ENCODE measurements at places on chromosomes 3 and 15.
A peak's percentile ranks its signal among the peaks of the same experiment; 100 is the strongest.

DNA sequence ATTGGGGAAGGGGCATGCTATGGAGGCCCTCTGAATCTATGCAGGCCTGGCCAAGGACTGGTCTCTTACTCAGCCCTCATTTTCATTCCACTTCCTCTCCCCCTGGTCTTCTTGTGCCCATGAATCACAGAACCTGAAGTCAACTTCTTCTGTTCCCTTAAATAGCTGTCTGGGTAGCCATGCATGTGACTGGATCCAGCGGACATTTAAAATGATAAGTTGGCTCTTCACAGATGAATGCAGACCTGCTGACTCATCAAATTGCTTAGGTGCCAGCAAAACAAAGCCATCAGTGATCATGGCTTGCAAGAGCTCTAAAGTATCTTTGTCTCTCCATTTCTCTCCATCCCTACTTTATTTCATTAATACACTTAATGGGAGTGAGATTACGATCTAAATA is 90.1 kb upstream of the CADPS start:
- DNase-seq: no peak

- no peak for DNase-seq
Observed at GRCh38 chr3:95612611-95613010, 1201.8 kb upstream of the EPHA6 start.

- no peak for DNase-seq
Observed at GRCh38 chr3:181722156-181722555, 10.4 kb downstream of the SOX2 start.

DNA sequence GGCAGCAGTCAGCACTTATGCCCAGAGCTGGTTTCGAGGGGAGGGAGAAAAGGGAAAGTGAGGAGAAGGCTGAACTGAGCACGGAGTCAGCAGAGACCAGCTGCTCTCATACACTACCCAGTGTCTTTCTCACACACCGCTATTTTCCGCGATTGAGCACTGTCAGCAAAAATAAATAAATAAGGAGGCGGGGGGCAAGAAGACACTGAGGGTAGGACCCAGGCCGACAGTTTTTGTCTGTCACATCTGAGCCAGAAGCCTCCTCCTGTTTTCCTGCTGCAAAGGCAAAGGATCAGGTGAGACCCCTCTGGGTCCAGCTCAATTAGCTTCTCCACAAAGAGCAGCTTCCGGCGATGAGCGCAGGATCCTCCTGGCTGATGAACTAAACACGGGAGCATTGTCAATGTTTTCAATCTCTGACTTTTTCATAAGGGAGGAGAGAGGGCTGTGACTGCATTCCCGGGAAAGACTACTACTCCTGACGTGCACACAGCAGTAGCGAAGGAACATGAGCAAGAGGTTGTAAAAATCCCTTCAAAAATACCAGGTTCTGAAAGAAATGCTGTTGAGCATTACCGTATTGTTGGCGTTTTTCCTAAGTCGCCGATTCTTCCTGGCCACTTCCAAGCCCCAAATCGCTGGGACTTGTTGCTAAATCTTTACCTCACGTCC is 1.3 kb downstream of the FRMD5 start:
- peak; percentile 3 for DNase-seq

GRCh38 chr3:25033407-25034029 is 394.5 kb upstream of the RARB start:
- no peak for DNase-seq

- peak; percentile 92 for DNase-seq
Observed at GRCh38 chr3:134485075-134485717, 589 bp downstream of the ANAPC13 start.

DNA sequence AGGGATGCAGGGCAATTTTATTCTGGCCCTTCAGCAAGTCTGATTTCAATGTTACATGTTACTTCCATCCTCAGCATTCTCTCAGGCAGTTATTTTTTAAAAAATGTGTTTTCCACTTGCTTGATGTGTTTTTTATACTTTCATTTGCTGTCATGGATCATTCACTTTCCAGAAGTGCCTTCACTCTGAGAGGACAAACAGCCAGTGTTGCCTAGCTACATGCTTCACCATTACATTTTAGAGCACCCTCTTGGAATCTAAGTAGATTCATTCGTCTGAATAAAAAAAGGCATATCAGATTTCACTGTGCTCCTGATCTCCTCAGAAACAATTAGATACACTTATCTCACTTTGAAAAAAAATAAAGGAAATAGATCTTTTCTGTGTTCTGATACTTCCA is 93.6 kb upstream of the POU1F1 start:
- DNase-seq: no peak

GRCh38 chr3:195177422-195178123 is 93.4 kb downstream of the XXYLT1 start:
- no peak for DNase-seq

GRCh38 chr3:125240496-125240895 is 27.9 kb upstream of the SLC12A8 start:
- no peak for DNase-seq

DNA sequence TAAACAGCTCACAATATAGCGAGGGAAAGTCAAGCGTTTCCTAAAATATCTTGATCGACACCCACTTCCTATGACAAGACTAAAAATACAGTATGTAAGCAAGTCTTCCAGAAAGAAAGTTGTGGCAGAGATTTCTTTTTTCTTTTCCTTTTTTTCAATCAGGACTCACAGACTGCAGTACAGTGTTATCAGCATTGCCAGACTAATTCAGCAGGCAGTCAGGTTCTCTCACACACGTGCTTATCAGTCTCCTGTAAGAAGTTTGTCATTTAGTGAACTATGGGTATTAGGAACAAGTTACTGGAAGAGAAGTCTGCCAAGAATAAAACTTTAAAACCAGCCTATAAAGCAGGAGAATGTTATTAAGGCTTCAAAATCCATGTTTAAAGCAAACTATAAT is 32.8 kb upstream of the ZNF385D start:
- no peak for DNase-seq

- DNase-seq: no peak
Observed at GRCh38 chr3:41507336-41508062, 308.2 kb downstream of the CTNNB1 start.

DNA sequence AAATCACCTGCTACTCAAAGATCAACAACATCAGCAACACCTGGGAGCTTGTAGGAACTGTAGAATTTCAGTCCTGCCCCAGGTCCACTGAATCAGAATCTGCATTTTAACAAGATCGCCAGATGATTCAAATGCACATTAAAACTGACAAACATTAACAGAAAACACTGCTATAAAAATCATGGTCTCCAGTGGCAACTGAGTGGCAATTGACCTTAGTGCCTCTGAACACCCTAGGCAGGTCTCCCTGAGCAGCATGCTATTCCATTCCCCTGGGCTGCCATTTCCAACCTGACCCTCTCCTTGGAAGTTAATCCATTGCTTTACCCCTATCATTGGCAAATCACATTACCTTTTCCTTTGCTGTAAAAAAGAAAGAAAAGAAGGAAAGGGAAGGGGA is 23.0 kb upstream of the TOP2B start:
- DNase-seq: no peak

GRCh38 chr3:108673988-108674661 is 83.1 kb downstream of the RETNLB start:
- DNase-seq: no peak

GRCh38 chr3:159293493-159293892 is 491.6 kb downstream of the MFSD1 start:
- no peak for DNase-seq
